ENCODE measurements at places on chromosomes 7 and 10.

GRCh38 chr7:43553999-43554398, 28.9 kb upstream of the STK17A start:
- DNase-seq: no peak

DNA sequence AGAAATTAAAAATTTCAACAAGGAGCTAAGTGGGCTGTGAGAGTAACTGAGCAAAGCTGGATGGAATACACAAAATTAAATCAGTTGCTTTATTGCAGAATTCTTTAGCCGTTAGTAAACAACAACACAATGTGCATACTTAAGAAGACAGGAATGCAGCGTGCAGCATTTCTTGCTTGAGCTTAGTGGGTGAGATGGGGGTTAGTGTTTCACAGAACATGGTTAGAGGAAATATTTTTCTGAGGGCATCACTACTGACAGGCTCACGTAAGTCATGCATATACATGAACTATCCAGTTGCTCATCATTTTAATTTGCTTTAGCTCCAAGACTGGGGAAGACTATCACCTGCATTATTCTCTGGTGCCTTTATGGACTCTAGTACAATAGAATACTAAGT, 80.8 kb downstream of the CD36 start:
- DNase-seq: no peak

- DNase-seq: peak; percentile 86
These were observed 24.9 kb downstream of the NRBF2 start for GRCh38 chr10:63157845-63158624.

DNA sequence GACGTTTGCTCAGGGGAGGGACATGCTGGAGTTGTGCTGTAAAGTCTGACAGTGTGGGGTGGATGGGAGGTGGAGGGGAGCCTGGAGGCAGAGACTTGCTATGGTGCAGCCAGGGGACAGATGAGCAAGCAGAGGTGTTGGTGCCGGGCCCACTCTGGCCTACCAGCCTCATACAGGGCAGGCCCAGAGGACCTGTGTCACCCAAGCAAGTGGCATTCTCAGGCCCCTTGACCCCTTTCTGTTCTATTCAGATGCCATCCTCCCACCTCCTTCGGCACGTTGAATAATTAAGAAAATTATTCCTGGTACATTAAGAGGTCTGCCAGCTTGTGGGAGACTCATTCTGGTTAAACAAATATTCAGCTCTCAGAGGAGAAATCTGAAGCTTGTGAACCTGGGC, 8.5 kb downstream of the WDFY4 start:
- no peak for DNase-seq

DNA sequence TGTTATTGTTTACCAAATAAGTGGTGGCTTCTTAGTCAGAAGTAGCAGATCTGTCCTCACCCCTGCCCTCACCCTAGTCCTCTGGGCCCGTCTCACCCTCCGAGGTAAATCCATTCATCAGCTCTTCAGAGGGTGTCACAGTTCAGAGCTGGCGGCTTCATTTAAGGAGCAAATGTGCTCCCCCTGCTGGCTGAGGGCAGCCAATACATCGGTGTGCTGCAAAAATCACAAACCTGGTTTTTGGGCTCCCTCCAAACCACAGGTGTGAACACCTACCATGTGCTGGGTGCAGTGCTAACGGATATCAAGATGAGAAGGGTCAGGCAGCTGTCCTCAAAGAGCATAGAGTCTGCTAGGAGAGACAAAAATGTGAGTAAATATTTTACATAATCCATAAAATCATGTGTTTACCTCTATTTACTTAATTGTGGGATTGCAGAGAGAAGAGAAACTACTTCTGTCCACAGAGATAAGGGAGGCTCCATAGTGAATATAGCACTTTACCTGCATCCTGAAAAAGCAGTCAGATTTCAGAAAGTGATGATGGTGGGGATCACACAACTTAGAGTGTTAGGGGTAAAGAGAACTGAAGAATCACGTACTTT, 15.5 kb upstream of the CRTAC1 start:
- DNase-seq: peak; percentile 54

DNA sequence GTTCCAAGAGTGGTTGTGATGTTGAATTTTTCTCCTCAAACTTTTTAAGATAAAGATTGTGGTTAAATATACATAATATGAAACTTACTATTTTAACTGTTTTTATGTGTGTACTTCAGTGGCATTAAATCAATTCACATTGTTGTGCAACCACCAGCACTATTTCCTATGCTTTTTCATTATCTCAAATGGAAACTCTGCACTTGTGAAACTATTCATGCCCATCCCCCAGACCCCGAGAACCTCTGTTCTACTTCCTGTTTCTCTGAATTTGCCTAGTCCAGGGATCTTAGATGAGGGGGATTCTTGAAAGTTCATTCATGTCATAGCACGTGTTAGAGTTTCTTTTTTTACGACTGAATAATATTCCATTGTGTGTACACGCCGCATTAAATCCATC, 67.0 kb downstream of the WDR37 start:
- peak; percentile 52 for DNase-seq

DNA sequence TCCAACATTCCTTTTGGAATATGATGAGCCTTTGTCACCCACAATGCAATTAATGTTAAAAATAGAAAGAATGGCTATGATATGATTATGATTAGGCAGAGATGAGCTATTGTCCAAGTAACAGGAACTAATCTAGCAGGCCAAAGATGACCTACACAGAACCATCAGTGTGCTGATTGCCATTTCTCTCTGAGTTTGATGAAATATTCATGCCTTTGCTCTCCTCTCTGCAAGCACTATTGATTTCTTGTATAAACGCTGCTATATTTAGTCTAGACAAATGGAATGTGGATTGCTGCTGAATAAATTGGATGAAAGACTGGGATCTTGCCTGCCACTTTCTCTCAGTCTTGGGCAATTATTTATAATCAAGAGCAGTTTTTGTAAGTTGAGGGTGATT, 85.4 kb downstream of the HDAC9 start:
- no peak for DNase-seq

DNA sequence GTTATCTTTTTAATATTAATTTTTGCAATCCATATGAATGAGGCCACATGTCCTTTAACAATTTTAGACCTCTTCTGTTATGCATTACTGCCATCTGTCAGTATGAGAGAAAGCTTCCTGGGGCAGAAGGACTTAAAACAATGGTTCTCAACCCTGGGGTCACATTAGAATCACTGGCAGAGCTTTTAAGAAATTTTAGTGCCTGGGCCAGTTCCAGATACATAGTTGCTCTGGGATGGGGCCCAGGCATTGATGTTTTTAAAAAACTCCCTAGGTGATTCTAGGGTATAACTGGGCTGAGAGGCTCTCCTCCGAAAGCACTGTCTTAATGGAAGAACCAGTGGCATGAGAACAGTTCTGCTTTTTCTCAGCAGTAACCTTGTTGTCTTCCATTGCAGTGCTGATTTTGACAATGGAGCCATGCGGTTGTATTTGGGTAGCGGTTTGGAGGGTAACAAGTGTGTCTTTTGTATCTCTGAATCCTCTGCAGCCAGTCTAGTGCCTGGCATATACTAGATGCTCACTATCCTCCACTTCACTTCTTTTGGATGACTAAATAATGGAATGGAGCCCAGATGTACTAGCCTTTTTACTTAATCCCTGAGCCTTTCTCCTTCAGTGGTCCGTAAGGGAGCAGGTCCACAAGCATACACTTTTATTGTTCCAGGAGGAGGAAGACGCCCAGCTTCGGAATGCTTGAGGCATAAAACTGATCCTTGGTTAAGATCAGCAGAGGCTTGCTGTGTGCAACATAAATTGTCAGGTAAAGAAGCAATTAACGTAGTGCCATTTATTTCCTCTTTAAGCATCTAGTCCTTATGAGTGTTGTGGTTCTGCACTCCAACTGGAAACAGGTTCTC, 227.1 kb downstream of the AUTS2 start:
- DNase-seq: peak; percentile 14

- DNase-seq: no peak
These were observed 225.3 kb upstream of the ZMIZ1 start for GRCh38 chr10:78843495-78843894.

- DNase-seq: no peak
These were observed 20.6 kb downstream of the KIN start for GRCh38 chr10:7767209-7767608.

DNA sequence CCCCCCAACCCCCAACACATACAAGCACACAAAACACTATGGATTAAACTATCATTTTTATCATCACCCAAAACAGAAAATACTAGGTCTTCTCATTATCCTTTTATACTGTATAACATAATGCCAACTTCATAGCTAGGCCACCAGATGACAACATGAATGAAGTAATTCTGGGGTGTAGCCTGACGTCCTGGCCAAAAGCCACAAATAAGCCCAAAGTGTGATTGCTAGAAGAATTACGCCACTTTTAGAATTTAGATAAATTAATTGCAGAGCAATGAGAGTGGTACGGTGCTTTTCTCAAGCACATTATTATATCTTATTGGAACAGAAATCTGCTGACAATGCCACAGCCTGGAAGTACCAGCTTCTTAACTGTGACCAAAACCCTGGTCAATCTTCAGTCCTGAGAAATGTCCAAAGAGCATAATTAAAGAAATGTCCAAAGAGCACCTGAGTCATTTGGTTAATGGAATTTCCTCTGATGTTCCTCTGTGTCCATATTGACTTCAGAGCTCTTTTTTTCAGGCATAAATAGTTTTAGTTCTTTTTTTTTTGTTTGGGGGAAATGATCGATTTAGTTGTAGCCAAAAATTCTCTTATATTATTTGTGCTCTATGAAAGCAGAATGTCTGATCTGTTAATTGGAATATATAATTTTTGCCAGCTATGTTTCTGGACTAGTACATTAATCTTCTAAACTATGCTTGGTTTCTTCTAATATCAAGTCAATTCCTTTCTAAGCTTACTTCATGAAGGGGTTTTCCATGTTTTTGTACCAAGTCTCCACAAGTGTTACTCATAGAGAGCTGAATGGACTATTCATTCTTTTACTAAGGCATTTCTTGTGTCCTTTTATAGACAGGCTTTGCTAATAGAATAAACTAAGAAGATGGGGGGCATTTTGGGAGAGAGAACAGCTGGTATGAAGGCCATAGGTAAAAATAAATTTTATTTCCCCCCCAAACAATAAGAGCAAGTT, 233.4 kb upstream of the SLC26A5 start:
- no peak for DNase-seq

- no peak for DNase-seq
These were observed 32.3 kb upstream of the LSM8 start for GRCh38 chr7:118151671-118152070.

- no peak for DNase-seq
These were observed 130.4 kb upstream of the AOAH start for GRCh38 chr7:36854652-36855051.

DNA sequence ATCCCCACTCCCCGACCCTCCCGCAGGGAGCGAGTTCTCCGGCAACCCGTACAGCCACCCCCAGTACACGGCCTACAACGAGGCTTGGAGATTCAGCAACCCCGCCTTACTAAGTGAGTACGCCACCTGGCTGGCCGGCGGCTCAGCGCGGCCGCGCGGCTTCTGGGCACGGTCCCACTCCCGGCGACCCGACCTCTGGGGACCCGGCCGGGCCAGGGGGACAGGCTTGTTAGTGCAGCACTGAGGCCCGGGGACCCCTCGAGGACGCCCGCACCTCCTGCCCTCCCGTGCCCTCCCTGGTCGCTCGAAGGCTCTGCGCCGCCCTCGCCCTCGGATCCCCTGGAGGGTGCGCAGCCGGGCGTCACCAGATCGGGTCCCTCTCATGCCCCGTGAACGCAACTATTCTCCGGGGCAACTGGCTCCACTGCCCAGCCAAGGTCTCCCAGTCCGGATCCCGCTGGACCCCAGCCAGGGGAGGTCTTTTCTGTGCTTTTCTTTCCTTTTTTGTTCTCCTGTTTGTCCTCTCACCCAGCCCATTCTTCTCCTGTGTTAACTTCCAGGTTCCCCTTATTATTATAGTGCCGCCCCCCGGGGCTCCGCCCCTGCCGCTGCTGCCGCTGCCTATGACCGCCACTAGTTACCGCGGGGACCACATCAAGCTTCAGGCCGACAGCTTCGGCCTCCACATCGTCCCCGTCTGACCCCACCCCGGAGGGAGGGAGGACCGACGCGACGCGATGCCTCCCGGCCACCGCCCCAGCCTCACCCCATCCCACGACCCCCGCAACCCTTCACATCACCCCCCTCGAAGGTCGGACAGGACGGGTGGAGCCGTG, 81.8 kb downstream of the PAX2 start:
- DNase-seq: peak; percentile 58

- DNase-seq: no peak
These were observed 19.4 kb downstream of the SHTN1 start for GRCh38 chr10:116985611-116986010.

GRCh38 chr7:101235050-101235449, 2.6 kb downstream of the CLDN15 start:
- peak; percentile 40 for DNase-seq

GRCh38 chr7:32594965-32595490, 99.7 kb downstream of the AVL9 start:
- no peak for DNase-seq

- DNase-seq: no peak
These were observed 94.9 kb upstream of the SH2B2 start for GRCh38 chr7:102191556-102192379.

DNA sequence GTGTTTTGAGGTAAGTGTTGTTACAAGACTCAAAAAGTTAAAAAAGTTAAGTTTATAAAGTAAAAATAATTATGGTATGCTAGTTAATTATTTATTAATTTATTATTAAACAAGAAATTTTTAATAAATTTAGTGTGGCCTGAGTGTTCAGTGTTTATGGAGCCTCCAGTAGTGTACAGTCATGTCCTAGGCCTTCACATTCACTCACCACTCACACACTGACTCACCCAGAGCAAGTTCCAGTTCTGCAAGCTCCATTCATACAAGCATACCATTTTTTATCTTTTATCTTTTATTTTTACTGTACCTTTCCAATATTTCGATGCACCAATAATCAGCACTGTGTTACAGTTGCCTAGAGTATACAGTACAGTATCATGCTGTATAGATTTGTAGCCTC, 381.2 kb upstream of the MGMT start:
- DNase-seq: no peak

DNA sequence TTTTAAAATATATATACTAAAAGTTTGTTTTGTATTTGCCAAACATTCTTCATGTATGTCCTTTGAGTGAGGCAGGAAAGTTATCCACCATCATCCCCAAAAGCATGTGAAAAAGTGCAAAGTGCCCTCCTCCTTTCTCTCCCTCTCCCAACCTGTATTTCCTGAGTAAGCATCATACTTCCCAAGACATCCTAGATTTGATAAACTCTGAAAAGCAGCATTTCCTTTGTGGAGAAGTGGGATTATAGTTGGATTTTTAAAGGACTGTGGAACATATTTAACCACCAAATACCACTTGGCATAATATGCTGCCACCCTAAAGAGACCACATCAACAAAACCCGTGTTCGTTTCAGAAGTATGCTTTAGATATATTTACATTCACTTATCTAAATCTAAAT, 36.9 kb downstream of the NET1 start:
- DNase-seq: no peak

DNA sequence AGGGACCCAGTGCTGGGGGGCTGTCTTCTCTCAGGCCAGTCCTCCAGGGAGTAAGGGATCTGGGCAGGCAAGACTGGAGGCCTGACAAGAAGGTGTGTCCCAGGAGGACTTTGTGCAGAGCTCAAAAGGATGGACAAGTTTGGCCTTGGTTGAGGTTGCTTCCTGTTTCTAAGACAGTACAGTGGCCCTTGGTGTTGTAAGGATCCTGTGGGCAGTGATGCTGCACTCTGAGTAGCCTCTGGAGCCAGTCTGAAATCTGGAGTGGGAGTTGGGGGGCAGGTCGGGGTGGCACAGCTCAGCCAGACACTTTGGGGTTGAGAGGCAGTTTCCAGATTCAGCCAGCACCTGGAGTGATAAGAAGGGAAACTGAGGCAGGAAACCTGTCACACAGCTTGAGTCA, 139.2 kb upstream of the ZMIZ1 start:
- no peak for DNase-seq

- DNase-seq: no peak
These were observed 48.7 kb upstream of the CNTNAP2 start for GRCh38 chr7:146067880-146068279.

GRCh38 chr7:132575419-132575981, 770 bp downstream of the PLXNA4 start:
- no peak for DNase-seq
